ENCODE measurements at places on chromosomes 11 and 22. TPM values are rescaled to one million over a fixed set of nuclear protein-coding genes. Genes with fewer than 3 reads are reported as not detected.

PRRG4 gene
- total RNA-seq = 0.82 TPM

ESAM gene
- total RNA-seq = 42.6 TPM

ANKRD42 gene
- total RNA-seq = 6.9 TPM

TMPRSS4 gene
- 1.3 TPM for total RNA-seq

NXPE1 gene
- not detected for total RNA-seq

RGL4 gene
- 0.23 TPM for total RNA-seq

KBTBD4 gene
- 16.4 TPM for total RNA-seq

CBLIF gene
- not detected for total RNA-seq

FAM227A gene
- total RNA-seq = 0.85 TPM

CHADL gene
- 24.9 TPM for total RNA-seq

DEFB131B gene
- total RNA-seq = not detected

SCN3B gene
- total RNA-seq = 0.26 TPM

USP2 gene
- 117 TPM for total RNA-seq

MMP11 gene
- total RNA-seq = 12.9 TPM

GP1BB gene
- not detected for total RNA-seq

SART1 gene
- 32.0 TPM for total RNA-seq

OR8A1 gene
- not detected for total RNA-seq

TRABD gene
- total RNA-seq = 16.3 TPM

SULT4A1 gene
- not detected for total RNA-seq

NXPE2 gene
- total RNA-seq = not detected

PATE2 gene
- not detected for total RNA-seq

SELENOH gene
- 77.4 TPM for total RNA-seq

KCNK4 gene
- not detected for total RNA-seq

PLEKHA7 gene
- 22.9 TPM for total RNA-seq

Measured in heart right ventricle (tissue), 16 donors.